AG08396 (cell line): ENCODE measurements at places on chromosomes 11 and 22.
A peak's percentile ranks its signal among the peaks of the same experiment; 100 is the strongest.

GRCh38 chr11:77379253-77379652, 77.8 kb upstream of the GDPD4 start:
- DNase-seq = no peak

GRCh38 chr11:68714060-68714856, 29.9 kb downstream of the GAL start:
- no peak for DNase-seq

DNA sequence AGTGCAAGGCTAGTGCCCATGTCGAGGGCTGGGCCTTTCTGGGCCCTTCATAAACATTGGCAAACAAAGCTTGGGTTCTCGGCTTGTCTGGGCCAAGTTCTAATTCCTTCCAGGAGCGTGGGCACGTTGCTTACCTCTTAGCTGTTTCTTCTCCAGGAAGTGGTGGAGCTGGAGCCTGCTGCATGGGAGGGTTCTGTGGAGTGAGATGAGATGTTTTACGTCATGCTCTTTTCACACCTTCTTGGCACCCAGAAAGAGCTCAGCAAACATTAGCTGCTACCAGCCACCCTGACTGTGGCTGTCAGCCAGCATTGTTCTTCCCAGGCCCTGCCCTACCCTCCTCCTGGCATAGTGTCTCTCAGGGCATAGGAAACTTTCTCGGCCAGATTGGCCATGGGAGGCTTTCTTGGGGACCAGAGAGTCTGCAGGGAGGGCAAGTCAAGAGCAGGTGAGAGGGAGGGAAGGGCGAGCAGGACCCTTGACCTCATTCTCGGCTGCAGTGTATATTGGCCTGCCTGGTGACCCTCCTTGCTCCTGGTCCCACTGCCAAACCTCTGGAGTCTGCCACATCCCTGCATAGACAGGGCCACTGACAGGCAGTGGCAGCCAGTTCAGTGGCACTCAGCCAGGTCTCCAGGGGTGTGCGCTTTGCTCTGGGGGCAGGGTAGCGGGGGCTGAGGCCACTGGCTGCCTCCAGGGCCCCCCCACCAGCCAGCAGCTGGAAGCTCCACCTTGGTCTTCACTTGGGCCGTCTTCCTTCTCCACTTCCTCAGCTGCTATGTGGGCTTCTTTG, 98.8 kb downstream of the BCR start:
- DNase-seq = peak; percentile 41

GRCh38 chr11:962688-963087, 37.0 kb downstream of the AP2A2 start:
- no peak for DNase-seq

GRCh38 chr22:47433627-47434026, 671.2 kb downstream of the TBC1D22A start:
- DNase-seq = no peak

GRCh38 chr22:47009304-47010101, 247.1 kb downstream of the TBC1D22A start:
- no peak for DNase-seq

GRCh38 chr22:37625737-37626136, 13.7 kb upstream of the SH3BP1 start:
- no peak for DNase-seq

- DNase-seq = no peak
These were observed 100.0 kb downstream of the RPS6KA4 start for GRCh38 chr11:64458997-64459396.

DNA sequence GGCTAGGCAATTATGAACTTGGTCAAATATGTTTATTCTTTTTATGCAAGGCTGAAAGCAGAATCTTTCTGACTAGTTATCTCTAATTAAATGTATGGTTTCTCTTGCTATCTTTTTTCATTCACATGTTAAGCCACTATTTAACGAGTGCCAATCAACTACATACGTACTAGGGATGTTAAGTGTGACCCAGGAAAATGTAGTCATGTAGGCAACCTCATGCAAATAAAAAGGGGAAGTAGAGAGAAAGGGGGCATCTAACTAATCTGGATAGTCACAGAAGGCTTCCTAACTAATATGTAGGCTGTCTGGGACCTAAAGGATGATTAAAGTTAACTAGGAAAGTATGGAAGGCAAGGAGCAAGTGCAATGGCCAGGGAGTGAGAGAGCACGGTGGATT, 23.5 kb downstream of the TBRG1 start:
- DNase-seq = no peak

DNA sequence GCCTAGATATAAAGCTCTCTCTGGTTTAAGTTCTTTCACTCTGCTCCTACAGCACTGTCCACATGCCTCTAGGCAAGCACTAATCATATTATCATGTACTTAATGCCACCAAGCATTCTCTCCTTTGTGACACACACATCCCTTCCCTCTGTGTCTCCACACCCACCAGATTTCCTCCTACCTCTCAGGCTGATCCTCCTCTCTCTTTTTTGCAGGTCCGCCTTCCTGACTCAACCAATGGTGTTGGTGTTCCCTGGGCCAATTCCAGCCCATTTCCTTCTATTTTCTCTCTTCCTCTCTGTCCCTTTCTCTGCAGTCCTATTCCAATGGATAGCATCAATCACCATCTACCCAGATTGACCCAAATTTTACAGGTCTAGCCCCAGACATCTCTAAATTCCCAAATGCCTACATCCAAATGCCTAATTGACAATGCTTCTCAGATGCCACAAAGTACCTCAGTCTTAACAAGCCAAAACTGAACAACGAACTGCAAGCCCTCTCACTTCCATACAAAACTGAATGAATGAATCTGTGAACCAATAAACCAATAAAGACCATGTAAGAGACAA, 504 bp upstream of the ZNF215 start:
- DNase-seq = no peak

DNA sequence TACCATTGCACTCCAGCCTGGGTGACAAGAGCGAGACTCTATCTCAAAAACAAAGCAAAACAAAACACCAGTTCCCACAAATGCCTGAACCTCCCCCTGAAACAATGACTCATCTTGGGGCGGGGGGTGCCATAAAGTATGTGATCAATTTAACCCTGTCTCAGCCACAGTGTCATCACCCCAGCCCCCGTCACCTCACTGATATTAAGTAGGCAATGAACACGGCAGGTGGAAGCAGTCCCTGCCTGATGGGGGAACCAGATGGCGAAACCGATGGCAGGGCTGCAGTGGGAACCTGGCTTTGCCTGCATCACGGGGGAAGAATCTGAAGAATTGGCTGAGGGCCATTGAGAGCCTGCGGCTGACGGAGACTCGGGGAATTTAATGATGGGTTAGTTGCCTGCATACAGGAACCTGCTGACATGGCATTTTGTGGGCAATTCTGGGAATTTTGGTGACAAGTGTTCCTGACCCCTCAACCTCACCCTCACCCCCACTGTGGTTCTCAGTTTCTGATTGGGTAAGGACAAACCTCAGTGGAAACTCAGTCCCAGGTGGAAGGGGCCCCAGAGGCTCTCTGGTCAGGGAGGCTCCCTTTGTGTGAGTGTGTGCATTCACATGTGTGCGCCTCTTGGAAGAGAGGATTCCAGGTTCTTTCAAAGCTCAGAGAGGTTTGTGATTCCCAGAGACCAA, 39.1 kb upstream of the SHISAL1 start:
- peak; percentile 90 for DNase-seq

GRCh38 chr11:27388869-27389268, 25.9 kb upstream of the CCDC34 start:
- DNase-seq = no peak

DNA sequence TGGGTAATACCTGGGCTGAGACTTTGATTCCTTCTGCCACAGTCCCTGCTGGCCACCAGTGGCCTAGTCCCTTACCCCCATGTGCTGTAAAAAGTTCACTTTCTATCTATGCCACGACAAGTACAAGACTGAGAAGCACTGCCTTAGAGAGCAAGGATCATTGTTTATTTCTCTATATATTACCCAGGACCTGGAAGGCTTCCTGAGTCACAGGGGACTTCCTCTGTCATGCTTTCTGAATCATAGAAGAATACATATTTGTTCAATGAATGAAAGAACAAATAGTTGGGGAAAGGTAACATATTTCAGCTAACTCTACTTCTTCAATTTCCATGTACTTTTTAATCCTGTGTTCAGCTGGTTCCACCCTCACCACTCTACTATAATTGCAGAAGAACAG, 5.5 kb upstream of the SYT9 start:
- peak; percentile 10 for DNase-seq

DNA sequence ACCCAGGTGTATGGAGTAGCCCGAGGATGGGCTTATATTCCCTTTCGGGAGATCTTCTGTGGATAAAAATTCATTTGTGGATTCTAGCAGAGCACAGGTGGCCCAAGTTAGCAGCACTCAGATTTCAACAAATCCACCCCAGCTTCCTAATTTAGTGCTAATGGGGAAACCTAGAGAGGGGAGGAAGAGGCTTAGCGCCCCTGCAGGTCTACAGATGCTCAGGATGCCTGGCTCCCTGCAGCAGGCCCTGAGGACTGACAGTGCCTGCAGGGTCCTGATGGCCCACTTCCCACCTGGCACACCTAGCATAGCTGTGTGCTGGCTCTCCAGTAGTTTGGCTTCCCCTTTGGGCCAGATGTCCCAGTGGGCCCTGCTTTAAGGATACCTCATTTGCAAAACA, 6.5 kb downstream of the DGAT2 start:
- DNase-seq = no peak

GRCh38 chr11:884578-885070, 26.0 kb downstream of the CHID1 start:
- DNase-seq = no peak

GRCh38 chr11:12288212-12288930, 89.0 kb upstream of the PARVA start:
- DNase-seq = peak; percentile 88

DNA sequence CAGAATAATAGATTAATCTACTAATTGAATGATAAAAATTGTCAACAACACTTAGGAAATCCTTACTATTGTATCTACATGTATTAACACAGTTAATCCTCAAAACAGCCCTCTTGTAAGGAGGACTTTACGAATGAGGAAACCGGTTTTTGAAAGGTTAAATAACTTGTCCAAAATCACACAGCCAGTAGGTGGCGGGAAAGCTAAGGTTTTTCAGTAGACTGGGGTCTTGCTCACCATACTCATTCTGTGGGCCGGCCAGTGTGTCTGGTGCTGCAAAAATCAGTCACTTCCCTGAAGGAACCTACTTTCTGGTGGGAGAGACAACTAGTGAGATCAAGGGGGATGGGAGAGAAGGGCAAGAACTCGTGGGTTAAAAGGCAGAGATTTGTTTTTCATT, 3.8 kb downstream of the DCPS start:
- DNase-seq = no peak

- DNase-seq = no peak
These were observed 85.3 kb downstream of the GGT1 start for GRCh38 chr22:24688256-24688655.

GRCh38 chr11:126313826-126314225, 10.0 kb downstream of the DCPS start:
- no peak for DNase-seq

DNA sequence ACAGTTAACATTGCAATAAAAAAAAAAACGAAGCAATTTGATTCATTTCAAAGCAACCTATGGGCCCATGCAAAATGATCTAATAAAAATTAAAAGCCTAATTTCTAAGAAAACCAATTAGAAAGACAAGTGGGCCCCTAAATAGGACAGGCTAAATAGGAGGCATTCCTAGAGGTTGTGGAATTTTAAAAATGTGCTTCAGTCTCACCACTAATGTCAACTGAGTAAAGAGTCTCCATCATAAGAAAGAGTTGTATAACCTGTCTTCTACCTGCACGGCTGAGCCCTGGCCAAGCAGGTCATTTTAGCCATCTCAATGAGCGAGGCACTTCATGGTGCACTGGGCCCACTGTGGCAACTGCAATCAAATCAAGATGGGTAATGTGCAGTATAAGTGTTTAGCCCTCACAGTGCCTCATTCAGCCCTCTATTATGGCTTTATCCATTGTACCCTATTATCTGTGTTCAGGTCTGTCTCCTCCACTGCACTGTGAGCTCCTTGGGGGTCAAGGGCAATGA, 76.4 kb downstream of the PRSS23 start:
- no peak for DNase-seq

DNA sequence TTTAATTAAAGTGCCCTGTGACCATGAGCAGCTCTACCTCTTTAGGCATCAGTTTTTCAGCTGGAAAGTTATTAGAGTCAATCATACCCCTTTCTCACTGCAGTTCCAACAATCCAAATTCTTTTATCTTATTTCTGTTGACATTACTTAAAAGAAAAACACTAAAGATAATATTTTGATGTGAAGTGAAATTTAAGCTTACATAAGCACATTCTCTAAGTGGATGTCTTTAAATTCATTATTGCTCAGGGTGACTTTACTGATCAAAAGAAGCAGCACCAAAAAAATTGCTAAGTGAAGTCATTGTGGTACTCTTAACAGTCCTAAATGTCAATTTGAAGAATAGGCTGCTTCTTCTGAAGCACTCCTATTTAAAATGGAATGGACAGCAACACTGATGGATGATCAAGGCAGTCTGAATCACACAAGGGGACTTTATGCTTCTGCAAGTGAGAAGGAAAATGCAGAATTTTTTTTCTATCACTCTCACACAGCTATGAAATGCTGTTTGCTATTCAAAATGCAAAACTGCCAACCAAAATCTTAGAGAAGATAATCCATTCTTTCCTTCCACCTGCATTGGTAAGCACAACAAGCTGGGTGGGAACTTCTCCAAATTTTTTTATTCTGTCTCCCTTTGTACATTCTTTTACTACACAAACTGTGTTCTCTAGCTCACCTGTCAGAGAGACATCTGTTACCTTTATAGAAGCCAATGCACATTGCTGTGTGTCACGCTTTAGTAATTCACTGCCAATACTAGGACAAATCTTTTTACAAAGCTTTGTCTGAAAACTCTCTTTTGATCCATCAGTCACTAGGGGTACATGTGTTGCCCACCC, 179.9 kb downstream of the GRIA4 start:
- no peak for DNase-seq

DNA sequence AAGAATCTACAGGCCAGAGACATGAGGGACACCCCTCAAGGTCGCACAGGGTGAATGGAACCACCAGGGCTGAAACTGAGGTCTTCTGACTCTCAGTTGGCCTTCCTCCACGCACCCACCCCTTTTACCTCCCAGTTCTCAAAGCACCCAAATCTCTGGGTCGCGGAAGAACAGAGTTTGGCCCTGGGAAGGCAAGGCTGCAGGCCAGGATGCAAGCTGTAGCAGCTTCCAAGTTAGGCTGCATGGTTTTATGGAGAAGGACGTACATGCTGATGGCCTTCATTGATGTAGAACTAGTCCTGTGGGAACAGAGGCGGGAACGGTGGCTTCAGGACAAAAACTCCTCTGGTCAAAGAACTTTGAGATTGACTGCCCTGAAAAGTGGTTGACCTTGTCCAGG, 143.5 kb upstream of the B3GAT1 start:
- no peak for DNase-seq

- no peak for DNase-seq
These were observed 120.0 kb upstream of the SYT13 start for GRCh38 chr11:45405916-45406670.
